CD4-positive, alpha-beta T cell treated with Interleukin-4 for 4 hours (primary cell): ENCODE measurements at places on chromosomes 7 and 10.

DNA sequence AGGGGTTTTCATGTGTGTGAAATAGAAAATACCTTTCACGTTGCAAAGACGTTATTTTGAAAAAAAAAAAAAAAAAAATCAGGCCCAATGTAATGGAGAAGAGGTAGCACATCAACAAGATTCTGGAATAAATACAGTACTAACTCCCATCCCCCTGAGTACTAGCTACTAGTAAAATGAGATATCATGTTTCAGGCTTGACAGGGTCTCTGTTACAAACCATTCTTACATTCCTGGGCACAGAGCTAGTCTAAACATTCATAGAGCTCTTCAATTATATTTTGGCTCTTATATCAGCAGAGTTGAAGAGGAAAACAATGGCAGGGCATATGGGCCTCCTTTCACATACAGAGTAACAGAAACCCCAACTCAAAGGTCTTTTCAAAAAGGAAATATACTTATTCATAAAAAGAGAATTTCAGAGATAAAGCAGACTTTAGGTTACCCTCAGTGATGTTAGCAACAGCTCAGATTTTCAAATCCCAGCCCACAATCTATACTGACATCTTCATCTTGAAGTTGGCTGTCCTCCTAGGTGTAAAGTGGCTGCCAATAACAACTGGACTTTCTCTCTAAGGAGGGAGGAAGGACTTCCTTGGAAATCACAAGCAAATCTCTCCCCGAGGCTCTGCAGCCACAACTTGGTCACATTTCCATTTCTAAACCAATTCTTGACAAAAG is 18.6 kb downstream of the C7orf33 start:
- no peak for DNase-seq

DNA sequence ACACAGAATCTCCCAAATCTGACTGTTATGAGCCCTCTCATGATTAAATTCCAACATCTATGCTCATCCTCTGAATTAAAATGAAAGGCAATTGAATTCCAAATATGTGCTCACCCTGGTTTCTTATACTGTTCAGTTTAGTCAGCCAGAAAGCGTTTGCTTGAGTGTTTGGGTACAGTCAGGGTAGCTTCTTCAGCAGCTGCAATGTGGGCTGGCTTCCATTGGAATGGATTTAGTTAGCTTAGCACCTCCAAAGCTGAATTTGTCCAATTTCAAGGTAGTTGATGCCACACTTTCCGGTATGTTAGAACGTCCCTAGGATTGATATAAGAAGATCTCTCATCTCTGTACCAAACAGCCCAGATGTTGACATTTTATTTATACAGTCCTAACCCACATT is 9.3 kb downstream of the KLHL7 start:
- DNase-seq, result no peak

DNA sequence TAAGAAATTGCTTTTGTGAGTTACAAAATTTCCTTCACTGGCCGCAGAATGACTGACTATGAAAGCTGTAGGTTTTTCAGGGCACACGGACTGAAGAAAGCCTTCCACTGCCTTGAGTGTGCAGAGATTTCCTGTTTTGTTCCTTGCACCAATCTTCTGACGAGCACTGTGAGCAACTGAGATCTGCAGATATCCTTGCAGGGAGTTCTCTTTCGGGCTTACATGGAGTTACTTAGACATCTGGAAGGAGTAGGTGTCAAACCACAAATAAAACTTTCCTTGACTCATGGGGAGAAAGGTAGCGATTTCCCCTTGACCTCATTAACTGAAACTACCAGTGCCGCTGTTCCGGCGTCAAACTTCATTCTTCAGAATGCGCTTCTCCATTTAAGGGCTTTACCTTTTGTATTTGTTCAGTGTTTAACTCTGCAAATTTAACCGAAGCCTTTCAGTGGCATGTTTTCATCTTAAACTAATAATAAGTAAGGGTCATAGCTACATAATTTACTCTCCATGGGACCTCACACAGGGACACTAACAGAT is 1175.3 kb downstream of the GATA3 start:
- DNase-seq, result peak; percentile 2

GRCh38 chr7:69768986-69769595 is 170.8 kb downstream of the AUTS2 start:
- DNase-seq, result no peak

DNA sequence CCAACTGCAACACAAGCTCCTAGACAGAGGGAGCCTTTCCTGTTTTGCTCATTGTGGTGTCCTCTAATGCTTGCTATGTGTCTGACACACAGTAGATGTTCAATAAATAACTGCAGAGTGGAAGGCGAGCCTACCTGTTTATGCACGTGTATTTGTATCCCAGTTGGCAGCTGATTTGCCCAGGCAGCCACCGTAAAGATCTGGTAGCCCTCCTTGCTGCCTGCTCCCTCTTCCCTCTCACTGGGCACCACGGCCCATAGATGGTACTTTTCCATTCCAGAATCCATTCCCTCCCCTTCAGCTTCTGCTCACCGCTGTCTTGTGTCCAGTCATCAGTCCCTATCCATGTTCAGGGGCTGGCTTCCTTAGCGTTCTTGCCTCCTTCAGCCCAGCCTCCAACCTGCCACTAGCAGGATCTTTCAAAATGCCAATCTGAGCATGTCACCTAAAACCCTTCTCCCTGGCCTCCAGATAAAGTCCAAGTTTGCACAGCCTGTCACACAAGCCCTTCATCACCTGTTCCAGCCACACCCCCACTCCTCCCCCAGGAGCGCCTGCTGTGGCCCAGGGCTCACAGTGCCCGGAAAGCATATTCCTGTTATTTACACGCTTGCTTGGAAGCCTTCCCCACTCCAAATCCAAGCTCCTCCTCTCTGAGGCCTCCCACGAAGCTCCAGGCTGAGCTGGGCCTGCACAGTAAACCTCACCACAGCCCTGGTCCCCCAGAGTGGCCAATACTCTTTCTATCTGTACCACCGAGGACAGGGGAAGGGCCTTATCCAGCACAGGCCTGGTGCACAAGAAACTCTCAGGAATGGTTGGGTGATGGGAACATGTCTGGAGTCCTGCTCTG is 21.0 kb downstream of the ZCCHC24 start:
- no peak for DNase-seq

DNA sequence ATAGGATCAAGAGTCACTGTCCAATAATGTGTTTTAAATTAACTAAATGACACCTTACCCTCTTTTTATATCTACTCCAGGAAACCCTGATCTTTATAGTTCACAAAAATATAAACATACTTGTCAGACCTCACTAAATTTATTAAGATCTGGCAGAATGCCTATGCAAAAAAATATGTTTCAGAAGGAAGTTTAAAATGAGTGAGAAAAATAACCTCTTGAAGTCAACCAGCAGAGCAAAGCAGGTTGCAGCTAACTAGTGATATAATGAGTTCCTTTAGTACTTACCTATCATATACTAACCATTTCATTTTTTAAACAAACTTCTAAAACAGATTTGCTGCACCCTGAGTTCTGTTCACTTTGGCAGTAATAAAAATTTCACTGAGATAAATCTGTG is 14.0 kb upstream of the HGF start:
- DNase-seq, result no peak

DNA sequence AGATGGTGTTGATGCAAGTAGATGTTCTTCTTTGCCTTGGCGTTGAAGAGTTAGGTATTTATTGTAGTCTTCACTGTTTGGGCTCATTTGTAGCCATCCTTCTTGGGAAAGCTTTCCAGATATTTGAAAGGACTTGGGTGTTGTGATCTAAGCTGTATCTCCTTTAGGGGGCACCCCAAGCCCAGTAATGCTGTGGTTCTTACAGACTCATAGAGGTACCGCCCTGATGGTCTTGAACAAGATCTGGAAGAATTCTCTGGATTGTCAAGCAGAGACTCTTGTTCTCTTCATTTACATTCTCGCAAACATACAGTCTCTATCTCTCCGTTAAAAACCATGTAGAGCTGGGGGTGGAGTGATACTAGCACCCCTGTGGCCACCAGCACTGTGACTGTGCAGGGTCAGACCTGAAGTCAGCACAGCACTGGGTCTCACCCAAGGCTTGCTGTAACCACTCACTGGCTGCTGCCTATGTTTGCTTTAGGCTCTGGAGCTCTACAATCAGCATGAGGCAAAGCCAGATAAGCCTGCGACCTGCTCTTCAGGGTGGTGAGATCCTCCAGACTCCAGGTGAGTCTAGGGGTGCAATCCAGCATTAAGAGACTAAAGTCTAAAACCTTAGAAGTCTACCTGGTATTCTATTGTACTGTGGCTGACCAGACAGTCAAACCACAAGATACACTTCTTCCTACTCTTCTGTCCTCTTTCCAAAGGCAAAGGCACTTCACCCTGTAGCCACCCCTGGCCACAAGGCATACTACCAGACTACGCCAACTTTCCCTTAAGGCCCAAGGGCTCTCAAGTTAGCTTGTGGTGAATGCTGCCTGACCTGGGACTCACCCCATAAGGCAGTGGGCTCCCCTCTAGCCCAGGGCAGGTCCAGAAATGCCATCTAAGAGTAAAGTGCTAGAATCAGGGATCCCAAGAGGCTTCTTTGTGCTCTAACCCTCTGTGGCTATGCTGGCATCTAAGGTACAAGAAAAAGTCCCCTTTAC is 209.7 kb upstream of the TMEM196 start:
- DNase-seq, result no peak

DNA sequence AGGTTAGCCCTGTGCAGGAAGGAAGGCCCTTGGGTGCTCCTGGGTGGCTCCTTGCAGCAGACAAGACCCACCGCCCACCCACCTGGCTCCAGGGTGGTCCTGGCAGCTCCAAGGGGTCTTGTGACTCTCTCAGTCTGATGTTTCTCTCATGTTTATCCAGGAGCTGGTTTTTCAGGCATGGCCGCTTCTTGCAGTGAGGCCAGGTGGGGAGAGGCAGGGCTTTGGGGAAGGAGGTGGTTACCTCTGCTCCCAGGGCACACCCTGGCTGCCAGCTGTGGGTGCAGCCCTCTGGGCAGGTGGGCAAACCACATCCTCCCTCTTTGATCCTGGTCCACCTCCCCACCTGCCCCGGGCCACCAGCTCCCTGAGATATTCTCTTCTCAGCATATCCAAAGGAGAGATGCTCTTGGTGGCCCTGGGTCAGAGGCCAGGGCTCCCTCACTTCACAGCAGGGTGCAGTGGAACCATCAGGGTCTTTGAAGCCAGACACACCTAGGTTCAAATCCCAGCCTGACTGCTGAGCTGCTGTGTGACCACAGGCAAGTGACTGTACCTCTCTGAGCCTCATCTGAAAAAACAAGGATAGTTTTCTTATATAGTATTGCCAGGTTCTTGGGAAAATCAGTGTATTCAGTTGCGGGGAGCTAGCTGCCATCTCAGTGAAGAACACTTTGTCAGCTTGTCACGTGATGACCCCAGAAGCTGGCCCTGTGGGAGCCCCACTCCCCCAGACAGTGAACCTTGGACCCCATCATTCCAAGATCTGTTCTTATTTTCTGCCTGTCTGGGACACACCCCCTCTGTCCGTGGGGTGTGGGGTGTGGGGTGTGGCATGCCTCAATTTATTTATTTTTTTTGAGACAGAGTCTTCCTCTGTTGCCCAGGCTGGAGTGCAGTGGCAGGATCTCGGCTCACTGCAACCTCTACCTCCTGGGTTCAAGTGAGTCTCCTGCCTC is 11.5 kb downstream of the GTF2IRD1 start:
- no peak for DNase-seq

- no peak for DNase-seq
Observed at GRCh38 chr10:113329121-113329596, 223.7 kb upstream of the HABP2 start.

- no peak for DNase-seq
Observed at GRCh38 chr7:77329466-77330168, 86.5 kb downstream of the GSAP start.

- DNase-seq, result no peak
Observed at GRCh38 chr7:15130666-15131541, 228.4 kb upstream of the DGKB start.

- no peak for DNase-seq
Observed at GRCh38 chr7:7798510-7798909, 80.1 kb upstream of the RPA3 start.

GRCh38 chr7:77823787-77824186 is 25.2 kb downstream of the PHTF2 start:
- DNase-seq, result no peak

- DNase-seq, result no peak
Observed at GRCh38 chr7:23955600-23956149, 245.7 kb downstream of the STK31 start.

GRCh38 chr10:82472406-82473335 is 597.7 kb downstream of the NRG3 start:
- no peak for DNase-seq

DNA sequence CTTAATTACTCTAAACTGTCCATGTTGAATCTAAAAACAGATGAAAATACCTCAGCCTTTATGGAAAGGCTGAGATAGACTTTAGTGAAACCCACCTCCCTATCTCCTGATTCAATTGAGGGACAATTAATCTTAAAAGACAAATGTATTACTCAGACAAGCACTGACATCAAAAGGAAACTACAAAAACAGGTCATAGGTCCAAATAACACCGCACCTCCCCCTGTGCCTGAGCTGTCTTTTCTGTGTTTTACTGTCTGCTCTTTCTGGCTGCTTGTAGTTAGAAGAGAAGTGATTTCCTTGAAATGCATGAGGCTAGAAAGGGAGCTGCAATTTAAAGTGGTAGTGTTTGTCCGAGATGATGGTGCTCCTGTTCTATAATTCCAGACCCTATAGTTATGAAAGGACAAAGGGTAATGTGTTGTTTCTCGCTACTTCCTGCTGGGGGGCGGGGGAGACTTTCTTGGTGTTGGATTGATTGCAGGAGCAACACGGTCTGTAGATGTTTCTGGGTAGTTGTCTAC is 16.0 kb downstream of the AKR1C8 start:
- DNase-seq, result no peak

DNA sequence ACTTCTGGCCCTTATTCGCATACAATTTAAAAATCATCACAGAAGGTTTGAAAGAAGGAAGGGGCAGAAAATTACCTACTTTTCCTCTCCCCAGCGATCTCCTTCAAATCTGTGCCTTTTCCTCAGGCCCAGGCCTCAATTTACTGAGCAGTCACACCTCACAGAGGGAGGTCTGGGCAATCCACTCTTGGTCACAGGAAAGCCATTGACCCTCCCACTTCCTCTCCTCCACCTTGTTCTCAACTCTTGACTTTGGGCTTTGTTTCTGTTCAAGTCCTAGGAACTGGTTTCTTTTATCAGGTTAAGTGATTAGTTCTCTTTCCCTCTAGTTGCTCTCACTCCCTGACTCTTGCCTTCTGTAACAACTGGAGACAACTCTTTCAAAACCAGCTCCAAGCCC is 37.0 kb upstream of the ATRNL1 start:
- no peak for DNase-seq

- no peak for DNase-seq
Observed at GRCh38 chr7:25569765-25570164, 341.5 kb upstream of the NPVF start.

- peak; percentile 79 for DNase-seq
Observed at GRCh38 chr7:98879198-98879978, 1.1 kb downstream of the TRRAP start.
